ENCODE measurements at places on chromosomes 11 and 22.

DNA sequence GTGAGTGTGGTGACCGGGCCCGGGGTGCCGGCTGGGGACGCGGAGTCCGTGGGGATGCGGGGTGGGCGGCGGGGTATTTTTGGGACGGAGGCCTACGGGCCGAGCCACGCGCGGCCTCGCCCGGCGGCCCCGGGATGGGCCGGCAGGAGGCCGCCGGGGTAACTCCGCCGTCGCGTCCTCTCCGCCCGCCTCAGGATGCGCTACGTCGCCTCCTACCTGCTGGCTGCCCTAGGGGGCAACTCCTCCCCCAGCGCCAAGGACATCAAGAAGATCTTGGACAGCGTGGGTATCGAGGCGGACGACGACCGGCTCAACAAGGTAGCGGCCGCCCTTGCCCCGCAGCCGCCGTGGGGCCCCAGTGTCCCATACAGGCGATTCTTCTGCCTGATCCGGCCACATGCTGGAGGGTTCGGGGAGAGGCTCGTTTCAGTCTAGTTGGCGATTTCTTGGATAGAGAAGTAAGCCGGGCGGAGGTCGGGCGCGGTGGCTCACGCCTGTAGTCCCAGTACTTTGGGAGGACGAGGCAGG is 337 bp downstream of the RPLP2 start:
- no peak for DNase-seq

DNA sequence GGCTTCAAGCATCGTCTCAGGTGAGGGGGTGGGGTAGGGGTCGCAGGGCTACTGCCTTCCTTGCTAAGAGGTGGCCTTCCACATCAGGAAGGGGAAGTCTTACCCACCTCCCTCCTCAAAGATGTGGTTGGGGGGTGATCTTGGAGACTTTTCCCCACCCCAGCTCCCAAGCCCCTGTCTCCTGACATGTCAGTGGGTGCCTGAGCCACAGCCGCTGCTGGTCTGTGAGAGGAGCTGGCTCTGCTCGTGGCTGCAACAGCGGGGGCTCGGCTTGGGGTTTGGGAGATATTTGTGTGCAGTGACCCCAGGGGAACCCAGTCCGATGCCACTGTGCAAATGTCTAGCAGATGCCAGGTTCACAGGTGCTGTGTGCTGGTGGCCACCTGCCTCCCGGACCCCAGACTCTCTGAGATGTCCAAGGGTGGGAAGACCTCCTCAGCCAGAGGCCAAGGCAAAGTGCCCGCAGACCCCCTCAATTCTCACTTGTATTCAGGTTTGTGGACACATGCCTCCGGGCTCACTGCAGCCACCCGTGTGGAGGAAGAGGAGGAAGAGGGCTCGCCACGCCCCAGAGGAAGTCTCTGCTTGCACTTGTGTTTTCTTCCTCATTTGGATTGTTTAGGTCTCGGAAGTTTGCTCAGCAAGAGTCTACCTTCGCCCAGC is 1.9 kb downstream of the KCNQ1 start:
- DNase-seq = no peak

GRCh38 chr11:27455667-27456066 is 16.9 kb downstream of the LGR4 start:
- no peak for DNase-seq

DNA sequence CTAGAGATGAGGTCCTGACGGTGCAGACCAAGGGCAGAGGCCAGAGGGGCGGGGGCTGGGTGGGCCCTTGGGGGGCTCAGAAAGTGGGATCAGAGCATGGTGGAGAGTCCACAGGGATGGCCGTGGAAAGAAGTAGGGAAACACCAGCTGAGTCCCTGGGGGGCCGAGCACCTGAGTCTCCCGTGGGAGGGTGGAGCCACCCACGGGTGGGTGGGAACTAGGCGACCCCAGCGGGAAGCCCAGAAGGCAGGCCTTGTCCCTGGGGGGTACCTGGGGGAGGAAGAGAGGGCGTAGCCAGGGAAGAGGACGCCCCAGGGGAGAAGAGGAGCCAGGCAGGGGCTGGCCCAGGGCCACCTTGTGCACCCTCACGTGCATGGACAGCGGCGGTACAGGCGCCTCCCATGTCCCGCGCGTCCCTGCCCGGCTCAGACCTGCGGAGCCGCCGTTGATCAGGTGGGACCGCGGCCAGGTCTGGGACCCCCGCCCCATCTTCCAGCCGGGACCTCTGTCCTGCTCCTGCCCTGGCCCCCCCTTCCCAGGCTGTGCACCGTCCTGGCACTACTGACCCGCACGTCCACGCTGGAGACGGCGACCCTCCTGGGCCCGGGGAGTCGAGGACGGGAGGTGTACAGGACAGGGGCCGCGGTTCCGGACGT is 10.2 kb downstream of the CRELD2 start:
- no peak for DNase-seq

- DNase-seq = no peak
Observed at GRCh38 chr11:107683061-107683460, 28.8 kb downstream of the SLN start.

DNA sequence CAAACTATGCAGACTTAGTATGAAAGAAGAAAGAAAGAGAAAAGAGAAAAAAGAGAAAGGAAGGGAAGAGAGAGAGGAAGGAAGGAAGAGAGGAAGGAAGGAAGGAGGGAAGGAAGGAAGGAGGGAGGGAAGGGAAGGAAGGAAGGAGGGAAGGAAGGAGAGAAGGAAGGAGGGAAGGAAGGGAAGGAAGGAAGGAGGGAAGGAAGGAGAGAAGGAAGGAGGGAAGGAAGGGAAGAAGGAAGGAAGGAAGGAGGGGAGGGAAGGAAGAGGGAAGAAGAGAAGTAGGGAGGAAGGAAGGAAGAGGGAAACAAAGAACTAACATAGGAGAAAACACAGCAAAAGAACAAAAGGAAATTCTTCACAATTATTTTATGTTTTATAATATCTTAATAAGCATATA is 502.1 kb downstream of the SOX6 start:
- DNase-seq = no peak

DNA sequence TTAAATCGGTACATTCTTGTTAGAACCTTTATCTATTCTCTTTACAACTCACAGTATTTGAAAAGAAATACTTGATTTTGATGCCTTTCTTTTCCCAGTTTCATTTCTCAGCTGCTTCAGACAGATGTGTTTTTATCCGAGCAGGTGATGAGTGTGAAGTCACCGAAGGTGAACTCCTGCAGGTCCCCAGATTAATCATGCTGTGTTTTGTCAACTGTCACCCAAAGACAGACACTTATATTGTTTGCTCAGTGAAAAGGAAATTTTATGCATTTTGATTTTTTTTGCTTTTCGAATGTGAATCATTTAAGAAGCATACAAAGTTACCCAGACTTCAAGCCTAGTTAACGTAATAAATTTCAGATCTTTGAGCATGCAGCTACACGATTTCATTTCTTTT is 7.8 kb upstream of the TMPRSS13 start:
- no peak for DNase-seq

DNA sequence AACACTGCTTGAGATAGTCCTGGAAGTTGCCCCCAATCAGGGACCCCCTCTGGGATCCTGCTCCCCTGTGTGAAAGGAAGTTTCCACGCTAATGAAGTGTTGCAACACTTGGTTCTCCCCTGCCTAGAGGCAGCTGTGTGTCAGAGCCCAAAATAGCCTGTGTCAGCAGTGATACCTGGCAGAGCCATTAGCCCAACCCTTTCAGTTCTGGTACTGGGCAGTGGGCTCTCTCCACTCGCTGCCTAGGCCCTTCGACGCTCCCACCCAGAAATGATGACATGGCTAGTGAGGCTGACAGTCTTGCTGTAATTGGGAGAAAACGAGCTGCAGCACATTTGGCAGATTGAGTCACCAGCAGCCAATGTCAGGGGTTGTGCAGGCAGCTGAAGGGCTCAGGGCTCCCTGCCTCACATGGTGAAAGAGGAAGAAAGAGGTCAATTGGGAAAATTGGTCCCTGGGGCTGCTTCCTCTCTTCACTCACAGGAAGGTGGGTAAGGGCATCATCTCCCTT is 1.4 kb upstream of the NXF1 start:
- DNase-seq = no peak

GRCh38 chr11:46338988-46339666 is 8.1 kb upstream of the DGKZ start:
- no peak for DNase-seq

DNA sequence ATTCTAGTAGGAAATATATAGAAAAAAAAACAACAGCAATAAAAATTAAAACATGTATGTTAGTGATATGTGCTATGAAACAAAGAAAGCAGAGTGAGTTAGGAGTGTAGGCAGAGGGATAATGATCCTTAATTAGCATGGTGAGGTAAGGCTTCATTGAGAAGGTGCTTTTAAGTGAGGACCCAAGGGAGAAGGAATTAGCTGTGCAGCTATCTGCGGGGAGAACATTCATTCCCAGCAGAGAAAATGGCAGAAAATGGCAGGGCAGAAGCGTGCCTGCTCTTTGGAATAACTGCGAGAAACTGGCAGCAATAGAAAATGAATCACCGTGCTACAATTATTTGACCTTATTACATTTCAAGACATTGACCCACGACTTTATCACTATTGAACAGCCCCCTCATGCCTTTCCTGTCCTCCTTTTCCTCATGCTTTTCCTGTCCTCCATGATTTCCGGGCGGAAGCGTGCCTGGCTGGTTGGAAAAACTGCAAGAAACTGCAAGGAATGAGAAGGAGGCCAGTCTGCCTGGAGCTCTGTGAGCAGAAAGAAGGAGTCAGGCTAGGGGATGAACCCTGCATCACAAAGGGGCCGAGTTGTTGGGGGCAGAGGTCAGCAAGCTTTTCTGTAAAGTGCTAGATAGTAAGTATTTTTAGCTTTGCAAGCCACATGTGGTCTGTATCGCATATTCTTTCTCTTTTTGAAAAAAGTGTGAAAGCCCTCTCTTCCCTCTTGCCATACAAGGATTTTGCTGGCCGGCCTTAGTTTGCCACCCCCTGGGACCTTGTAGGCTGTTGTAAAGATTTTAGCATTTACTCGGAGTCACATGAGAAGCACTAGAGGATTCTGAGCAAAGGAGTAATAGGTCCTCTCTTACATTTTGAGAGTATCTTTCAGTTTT is 37.1 kb upstream of the SWAP70 start:
- no peak for DNase-seq

GRCh38 chr11:85628771-85629341 is 463 bp downstream of the TMEM126B start:
- DNase-seq = no peak

DNA sequence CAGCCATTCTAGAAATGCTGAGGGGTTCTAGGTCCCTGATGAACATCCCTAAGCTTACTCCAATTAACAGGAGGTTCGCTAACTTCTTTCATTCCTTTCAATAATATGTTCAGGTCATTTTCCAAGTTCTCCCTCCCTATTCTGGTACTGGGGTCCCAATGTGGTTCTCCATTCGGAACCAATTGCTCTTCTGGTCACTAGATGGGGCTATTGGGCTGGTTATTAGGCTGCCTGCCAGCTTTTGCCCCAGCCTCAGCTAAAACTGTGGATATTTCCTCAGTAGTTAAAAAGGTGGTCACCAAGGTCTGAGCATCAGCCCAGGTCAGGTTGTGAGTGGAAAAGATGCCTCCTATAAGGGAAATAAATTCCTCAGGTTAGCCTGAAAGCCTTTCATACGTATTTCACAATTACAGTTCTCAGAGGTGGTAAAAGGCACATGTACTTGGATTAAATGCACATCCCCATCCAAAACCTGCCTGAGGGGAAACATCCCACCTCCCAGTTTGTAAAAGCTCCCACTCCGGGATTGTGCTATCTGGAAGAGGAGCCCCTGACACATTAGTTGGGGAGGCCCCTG is 161.1 kb upstream of the CCDC179 start:
- no peak for DNase-seq

- no peak for DNase-seq
Observed at GRCh38 chr11:94148189-94148588, 19.5 kb downstream of the PANX1 start.

DNA sequence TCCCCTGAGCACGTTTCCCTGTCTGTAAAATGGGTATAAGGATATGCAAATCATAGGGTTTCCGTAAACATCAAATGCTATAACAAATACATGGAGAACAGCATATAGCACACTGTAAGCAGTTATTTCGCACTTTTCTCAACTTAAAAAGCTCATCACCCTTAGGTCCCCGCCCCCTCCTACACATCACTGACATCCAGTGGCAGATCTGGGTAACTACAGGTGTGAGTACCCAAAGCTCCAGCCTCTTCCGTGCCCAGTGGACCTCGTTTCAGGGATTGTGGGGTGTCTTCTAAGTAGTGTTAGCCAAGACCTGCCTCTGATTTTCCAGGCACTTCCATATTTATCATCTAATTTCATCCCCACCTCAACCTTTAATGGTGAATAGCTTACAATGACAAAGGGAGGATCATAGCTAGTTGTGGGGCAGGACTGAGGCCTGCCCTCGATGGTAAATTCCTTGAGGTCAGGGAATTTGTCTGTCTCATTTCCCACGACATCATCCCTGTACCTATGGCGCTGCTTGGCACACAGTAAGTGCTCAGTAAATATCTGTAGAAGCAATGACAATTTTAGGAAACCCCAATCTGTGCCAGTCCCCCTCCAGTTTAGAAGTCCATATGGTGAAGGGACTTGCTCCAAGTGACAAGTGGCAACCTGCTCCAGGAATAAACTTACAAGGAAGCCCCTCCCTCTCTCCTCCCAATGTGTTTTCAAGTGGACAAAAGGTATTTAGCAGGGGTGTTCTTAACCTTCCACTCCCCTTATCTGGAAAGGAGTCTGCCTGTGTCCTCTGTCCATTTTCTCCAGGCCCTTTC is 340.5 kb downstream of the TENM4 start:
- DNase-seq = no peak

DNA sequence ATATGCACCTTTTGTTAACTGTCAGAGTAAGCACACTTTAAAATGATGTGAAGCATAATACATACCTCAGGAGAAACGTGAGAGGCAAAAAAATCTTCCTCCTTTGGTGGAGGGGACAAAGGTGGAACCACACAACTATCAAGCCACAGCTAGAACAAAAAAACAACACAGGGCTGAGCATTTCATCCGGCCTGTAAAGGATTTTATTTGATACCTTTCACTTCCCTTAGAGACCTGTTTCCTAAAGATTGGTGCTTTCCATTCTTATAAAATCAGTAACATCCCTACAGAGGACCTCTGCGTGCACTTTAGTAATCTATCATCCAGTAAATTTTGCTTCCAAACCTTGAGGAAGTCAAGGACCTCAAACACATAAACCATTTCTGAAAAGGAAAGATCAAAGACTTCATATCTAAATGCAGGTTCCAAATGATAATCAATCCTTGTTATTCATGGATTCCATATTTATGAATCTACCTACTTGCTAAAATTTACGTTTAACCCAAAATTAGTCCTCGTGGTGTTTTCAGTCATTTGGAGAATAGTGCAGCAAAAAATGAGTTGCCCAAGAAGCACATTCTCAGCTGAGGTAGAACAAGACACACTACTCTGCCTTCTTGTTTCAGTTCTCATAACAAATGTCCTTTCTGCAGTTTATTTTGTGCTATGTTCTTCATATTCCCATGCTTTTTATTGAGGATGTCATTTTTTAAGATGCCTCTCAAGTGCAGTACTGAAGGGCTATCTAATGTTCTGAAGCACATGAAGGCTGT is 22.7 kb downstream of the ARFGAP3 start:
- no peak for DNase-seq

All from AG09319 (cell line).